Breast epithelium (tissue), 4 donors: ENCODE measurements at places on chromosomes 2 and 18. TPM values are rescaled to one million over a fixed set of nuclear protein-coding genes. Genes with fewer than 3 reads are reported as not detected.

Gene SLC8A1
- total RNA-seq: 8.2 TPM

- H3K27me3 ChIP-seq: no peaks in the 10 kb centered on the region
- H3K36me3 ChIP-seq: no peaks in the 10 kb centered on the region
- H3K27ac ChIP-seq: no peak overlapping the region
- no peak overlapping the region for H3K4me3 ChIP-seq
- no peaks in the 10 kb centered on the region for H3K4me1 ChIP-seq
Observed at GRCh38 chr2:197124639-197125390, 185.8 kb downstream of the ANKRD44 start.

DNA sequence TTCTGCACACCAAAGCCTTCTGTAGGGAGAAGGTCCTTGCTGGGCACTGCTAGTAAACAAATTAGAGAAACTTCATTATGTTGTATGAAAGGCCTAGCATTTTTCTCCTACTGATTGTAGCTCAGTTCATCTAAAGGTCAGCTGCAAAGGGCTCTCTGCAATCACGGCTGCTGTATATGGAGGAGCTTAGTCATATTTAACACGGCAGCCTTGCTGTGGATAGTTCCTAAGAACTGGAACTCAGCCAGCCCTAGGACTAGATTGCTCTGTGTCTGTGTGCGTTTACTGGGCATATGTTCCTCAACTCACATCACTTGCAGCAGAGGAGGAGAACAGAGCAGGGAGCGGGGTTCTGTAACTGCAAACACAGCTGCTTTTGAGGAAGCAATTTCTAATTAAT lies 1103.9 kb upstream of the KLHL29 start:
- H3K27ac ChIP-seq: no peak overlapping the region
- no peaks in the 10 kb centered on the region for H3K36me3 ChIP-seq

Gene DSG4
- not detected for total RNA-seq

Gene GRB14
- total RNA-seq: 4.6 TPM

GRCh38 chr18:8793445-8794155 lies 88.2 kb downstream of the MTCL1 start:
- H3K27me3 ChIP-seq: no peaks in the 10 kb centered on the region
- no peaks in the 10 kb centered on the region for H3K36me3 ChIP-seq
- no peaks in the 10 kb centered on the region for H3K4me1 ChIP-seq
- DNase-seq: no peak
- H3K4me3 ChIP-seq: no peak overlapping the region

- H3K27ac ChIP-seq: no peak overlapping the region
- no peak for DNase-seq
- H3K36me3 ChIP-seq: no peaks in the 10 kb centered on the region
- H3K4me1 ChIP-seq: no peaks in the 10 kb centered on the region
- H3K27me3 ChIP-seq: no peaks in the 10 kb centered on the region
Observed at GRCh38 chr2:164721430-164721829, 100.1 kb upstream of the GRB14 start.

- H3K4me3 ChIP-seq: no peak overlapping the region
- no peaks in the 10 kb centered on the region for H3K36me3 ChIP-seq
- no peaks in the 10 kb centered on the region for H3K27me3 ChIP-seq
- DNase-seq: no peak
- no peaks in the 10 kb centered on the region for H3K4me1 ChIP-seq
- H3K27ac ChIP-seq: no peak overlapping the region
Observed at GRCh38 chr2:136098441-136098840, 19.5 kb downstream of the CXCR4 start.

- no peak overlapping the region for H3K4me3 ChIP-seq
- no peak for DNase-seq
- H3K36me3 ChIP-seq: no peaks in the 10 kb centered on the region
- H3K27ac ChIP-seq: peak overlapping the region; percentile 55
- H3K27me3 ChIP-seq: no peaks in the 10 kb centered on the region
- H3K4me1 ChIP-seq: no peaks in the 10 kb centered on the region
Observed at GRCh38 chr2:37657471-37657870, 14.0 kb downstream of the CDC42EP3 start.

Gene SKOR2
- total RNA-seq: not detected

GRCh38 chr2:222358876-222359275 lies 60.1 kb upstream of the PAX3 start:
- no peaks in the 10 kb centered on the region for H3K36me3 ChIP-seq
- H3K27me3 ChIP-seq: no peaks in the 10 kb centered on the region
- H3K4me1 ChIP-seq: no peaks in the 10 kb centered on the region
- H3K4me3 ChIP-seq: no peak overlapping the region

DNA sequence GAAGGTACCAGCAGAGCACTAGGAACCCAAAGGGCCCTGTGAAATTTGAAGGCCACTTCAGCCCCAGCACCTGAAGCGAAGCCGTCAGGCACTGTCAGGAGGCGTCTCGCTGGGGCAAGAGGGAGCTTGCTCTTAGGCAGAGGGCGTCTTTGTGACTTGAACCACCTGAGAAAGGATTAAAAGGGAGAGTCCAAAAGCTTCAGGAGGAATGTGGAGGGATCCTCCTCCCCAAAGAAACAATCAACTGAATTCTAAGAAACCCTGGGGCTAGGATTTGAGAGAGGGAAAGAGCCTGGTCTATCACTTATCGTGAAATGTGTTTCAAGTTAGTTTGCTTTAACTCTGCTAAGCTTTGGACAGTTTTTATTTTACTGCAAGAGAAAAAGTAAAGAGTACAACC lies 324.9 kb upstream of the SOX11 start:
- H3K27me3 ChIP-seq: no peaks in the 10 kb centered on the region
- no peaks in the 10 kb centered on the region for H3K36me3 ChIP-seq
- no peak for DNase-seq
- H3K4me3 ChIP-seq: no peak overlapping the region
- H3K27ac ChIP-seq: no peak overlapping the region
- H3K4me1 ChIP-seq: no peaks in the 10 kb centered on the region

GRCh38 chr18:4672162-4672561 lies 217.1 kb upstream of the DLGAP1 start:
- no peak overlapping the region for H3K27ac ChIP-seq
- no peaks in the 10 kb centered on the region for H3K36me3 ChIP-seq
- no peak for DNase-seq
- H3K27me3 ChIP-seq: no peaks in the 10 kb centered on the region
- no peaks in the 10 kb centered on the region for H3K4me1 ChIP-seq

Gene KIF1A
- 0.29 TPM for total RNA-seq

GRCh38 chr18:74234326-74235171 lies 57.2 kb downstream of the CYB5A start:
- no peak overlapping the region for H3K4me3 ChIP-seq
- H3K27me3 ChIP-seq: no peaks in the 10 kb centered on the region
- H3K36me3 ChIP-seq: no peaks in the 10 kb centered on the region
- no peak for DNase-seq
- H3K27ac ChIP-seq: peak overlapping the region; percentile 62
- H3K4me1 ChIP-seq: no peaks in the 10 kb centered on the region

GRCh38 chr2:33437297-33437696 lies 39.2 kb upstream of the RASGRP3 start:
- no peaks in the 10 kb centered on the region for H3K4me1 ChIP-seq
- H3K27ac ChIP-seq: peak overlapping the region; percentile 74
- no peaks in the 10 kb centered on the region for H3K36me3 ChIP-seq
- DNase-seq: no peak
- H3K27me3 ChIP-seq: no peaks in the 10 kb centered on the region
- peak overlapping the region; percentile 19 for H3K4me3 ChIP-seq

DNA sequence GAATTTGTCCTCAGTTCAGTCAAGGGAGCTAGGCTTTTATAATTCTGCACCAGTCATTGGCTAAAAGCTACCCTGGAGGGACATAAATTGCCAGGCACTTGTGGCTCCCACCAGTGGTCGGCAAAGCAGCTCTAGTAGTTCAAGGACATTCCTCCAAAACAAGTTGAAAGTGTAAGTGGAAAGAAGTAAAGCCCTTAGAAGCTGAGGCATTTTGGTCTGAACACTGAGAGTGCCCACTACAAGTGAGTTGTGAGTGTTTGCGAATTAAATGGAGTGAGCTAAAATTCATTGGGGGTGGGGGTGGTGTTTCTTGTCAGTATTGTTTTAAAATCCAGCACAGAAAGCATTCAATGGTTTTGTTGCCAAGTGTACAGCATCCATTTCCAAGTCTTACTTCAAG lies 879.9 kb upstream of the CDH2 start:
- H3K4me1 ChIP-seq: no peaks in the 10 kb centered on the region
- H3K36me3 ChIP-seq: no peaks in the 10 kb centered on the region
- no peak overlapping the region for H3K27ac ChIP-seq
- H3K27me3 ChIP-seq: no peaks in the 10 kb centered on the region

Gene FTCDNL1
- 5.9 TPM for total RNA-seq

DNA sequence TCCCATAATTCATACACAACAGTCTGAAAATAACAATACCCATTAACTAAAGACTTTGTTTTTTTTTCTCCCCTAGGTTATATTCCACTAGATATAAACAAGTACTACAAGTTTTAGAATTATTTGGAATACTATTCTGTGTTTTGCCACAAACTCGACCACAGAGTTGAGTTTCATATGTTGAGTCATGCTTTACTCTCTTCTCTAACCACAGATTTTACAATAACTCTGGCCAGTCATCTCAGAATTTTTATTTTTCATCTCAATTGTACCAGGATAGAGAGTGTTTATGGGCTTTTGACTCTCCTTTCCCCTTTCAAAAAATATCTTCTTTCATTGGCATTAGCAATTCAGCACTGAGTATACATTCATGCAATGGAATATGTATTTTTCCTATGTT lies 348.7 kb upstream of the GALNT5 start:
- H3K4me3 ChIP-seq: no peak overlapping the region
- no peak overlapping the region for H3K27ac ChIP-seq
- no peaks in the 10 kb centered on the region for H3K36me3 ChIP-seq
- no peaks in the 10 kb centered on the region for H3K27me3 ChIP-seq
- H3K4me1 ChIP-seq: no peaks in the 10 kb centered on the region
- DNase-seq: no peak

GRCh38 chr2:231370429-231370748 lies 25.1 kb upstream of the B3GNT7 start:
- no peak overlapping the region for H3K4me3 ChIP-seq
- no peaks in the 10 kb centered on the region for H3K4me1 ChIP-seq
- DNase-seq: no peak
- no peaks in the 10 kb centered on the region for H3K36me3 ChIP-seq
- H3K27me3 ChIP-seq: no peaks in the 10 kb centered on the region

- no peaks in the 10 kb centered on the region for H3K36me3 ChIP-seq
- H3K4me1 ChIP-seq: no peaks in the 10 kb centered on the region
- no peak for DNase-seq
- H3K27ac ChIP-seq: no peak overlapping the region
- H3K4me3 ChIP-seq: peak overlapping the region; percentile 42
- H3K27me3 ChIP-seq: no peaks in the 10 kb centered on the region
Observed at GRCh38 chr2:158753641-158754611, 41.2 kb upstream of the DAPL1 start.

DNA sequence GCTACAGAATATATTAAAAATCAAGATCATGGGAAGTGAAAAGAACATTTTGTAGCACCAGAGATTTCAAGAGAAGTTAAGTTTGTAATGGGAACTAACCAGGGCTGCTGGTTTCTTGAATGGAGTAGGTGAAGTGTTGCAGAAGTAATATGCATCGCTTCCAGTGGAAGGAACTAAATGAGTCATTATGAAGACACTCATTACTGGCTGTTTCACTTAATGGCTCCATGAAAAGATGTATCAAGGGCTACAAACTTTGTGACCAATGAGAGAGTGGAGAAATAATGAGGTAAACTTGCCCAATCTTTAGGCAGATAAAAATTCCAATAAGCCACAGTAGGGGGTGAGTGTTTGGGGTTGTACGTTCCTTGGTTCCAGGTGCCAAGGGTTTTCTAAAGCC lies 380.4 kb upstream of the POU3F3 start:
- no peaks in the 10 kb centered on the region for H3K36me3 ChIP-seq
- no peaks in the 10 kb centered on the region for H3K4me1 ChIP-seq
- no peak for DNase-seq
- no peaks in the 10 kb centered on the region for H3K27me3 ChIP-seq
- no peak overlapping the region for H3K27ac ChIP-seq

Gene ITGA4
- 11.7 TPM for total RNA-seq
